ENCODE measurements at places on chromosomes 6 and 20.

DNA sequence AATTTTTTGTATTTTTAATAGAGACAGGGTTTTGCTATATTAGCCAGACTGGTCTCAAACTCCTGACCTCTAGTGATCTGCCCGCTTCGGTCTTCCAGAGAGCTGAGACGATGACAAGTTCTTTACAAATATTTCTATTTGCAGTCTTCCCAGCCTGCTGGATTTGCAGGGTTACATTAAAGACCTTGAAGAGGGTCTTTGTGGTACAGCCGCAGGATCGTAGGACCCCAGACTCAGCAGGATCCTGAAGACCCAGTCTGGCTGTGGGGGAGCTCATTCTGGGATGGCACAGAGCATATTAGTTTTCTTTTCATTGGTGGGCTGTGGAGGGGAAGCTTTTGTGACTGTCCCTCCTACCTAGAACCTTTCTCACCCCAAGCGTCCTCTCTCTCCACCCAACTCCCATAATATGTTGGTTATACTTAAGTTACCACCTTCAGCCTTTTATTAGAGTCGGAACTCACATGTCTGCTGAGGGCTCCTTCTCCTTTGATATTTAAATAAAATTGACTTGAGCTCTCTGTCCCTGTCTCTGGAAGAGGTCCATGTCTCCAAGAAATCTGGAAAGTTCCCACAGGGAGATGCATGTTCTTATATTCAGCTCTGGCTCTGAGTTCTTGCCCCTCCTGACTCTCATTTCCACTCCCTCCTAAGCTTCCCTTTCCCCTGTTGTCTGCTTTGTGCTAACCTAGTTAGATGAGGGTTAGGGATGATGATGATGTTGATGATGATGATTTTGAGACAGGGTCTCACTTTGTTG, 72.0 kb downstream of the TIAM2 start:
- DNase-seq = no peak

DNA sequence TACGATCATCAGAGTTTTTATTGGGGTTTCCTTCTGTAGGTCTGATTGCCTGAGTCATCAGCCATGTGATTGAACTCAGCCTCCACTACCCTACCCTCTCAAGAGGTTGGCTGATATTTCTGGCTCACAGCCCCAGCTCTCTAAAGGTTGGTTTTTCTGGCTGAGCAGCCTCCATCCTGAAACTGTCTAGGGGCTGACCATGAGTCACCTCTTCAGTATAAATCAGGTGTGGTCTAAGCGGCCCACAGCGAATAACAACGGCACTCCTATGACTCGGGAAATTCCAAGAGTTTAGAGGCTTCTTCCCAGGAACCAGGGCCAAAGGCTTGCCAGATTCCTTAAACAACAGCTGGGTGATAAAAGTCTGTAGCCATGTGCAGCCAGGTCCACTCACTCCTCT, 115.5 kb downstream of the SOD2 start:
- DNase-seq = no peak

- no peak for DNase-seq
Observed at GRCh38 chr20:16446246-16446645, 127.0 kb downstream of the KIF16B start.

DNA sequence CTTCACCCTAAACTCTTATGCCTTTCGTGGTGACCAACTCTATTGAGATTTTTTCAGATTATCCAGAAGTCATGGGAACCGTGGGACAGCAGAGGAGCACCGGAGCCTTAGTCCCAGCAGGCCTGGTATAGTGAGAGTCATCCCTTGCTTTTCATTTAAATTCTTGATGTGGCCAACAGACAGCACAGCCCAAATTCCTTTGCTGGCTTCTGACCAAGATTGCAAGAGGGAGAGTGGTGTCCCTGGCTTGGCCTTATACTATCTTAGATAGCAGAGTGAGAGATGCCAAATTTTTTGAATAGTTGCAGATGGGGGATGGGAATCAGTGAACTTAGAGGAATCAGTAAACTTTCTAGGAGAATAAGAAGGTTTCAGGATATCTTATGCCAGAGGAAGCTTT, 7.8 kb downstream of the STX11 start:
- no peak for DNase-seq

GRCh38 chr20:59002874-59003399, 4.1 kb downstream of the CTSZ start:
- DNase-seq = no peak

- DNase-seq = no peak
Observed at GRCh38 chr6:142014515-142014914, 118.2 kb upstream of the GJE1 start.

DNA sequence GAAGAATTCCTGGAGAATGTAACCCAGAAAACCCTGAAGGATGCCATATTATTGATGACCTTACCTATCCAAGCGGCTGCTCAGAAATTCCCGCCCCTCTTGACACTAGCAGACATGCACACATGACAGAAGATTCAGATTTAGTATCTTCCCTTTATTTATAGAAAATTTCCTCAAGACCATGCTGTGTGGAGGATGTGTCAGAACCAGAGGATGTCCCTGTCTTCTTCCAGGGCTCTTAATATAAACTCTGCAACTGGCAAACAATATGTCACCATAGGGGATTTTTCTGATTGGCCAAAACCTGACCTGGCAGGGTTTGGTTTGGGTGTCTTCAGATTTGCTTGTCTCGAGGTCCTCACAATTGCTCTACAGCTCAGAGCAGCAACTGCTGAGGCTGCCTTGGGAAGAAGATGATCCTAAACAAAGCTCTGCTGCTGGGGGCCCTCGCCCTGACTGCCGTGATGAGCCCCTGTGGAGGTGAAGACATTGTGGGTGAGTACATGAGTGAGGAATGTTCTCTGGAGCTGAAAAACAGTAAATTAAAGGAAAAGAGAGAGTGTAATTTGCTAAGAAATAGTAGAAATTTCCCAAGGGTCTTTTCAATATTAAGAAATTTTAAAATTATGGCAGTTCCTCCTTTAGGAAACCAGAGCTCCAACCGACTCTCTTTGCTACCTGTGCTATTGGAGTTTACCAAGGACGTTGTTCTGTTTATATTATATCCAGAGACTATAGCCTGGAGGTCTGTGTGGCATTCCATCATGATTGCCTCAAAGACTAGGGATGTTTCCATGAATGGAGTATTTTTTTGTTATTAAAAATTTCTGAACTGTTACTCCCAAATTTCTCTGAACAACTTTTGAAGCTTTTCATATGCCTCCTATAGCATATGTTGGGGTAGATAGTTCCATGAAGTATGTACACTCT, at the start of gene HLA-DQA2:
Gene HLA-DQA2 (plus strand): TSS at position 361 of the 930 bp plus-strand sequence. CDS start 53 bp downstream, at position 414.
- no peak for DNase-seq

DNA sequence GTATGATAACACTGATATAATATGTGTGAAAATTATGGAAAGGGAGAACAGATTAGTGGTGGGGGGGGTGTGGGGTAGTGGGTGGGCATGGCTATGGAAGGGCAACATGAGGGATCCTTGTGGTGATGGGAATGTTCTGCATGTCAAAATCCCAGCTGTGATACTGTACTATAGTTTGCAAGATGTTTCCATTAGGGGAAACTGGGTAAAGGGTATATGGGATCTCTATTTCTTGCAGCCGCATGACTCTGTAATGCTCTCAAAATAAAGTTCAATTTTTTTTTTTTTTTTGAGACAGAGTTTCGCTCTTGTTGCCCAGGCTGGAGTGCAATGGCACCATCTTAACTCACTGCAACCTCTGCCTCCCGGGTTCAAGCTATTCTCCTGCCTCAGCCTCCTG, 14.3 kb downstream of the ZBTB2 start:
- no peak for DNase-seq

- DNase-seq = peak; percentile 20
Observed at GRCh38 chr20:33444797-33445560, 1.4 kb upstream of the SNTA1 start.

DNA sequence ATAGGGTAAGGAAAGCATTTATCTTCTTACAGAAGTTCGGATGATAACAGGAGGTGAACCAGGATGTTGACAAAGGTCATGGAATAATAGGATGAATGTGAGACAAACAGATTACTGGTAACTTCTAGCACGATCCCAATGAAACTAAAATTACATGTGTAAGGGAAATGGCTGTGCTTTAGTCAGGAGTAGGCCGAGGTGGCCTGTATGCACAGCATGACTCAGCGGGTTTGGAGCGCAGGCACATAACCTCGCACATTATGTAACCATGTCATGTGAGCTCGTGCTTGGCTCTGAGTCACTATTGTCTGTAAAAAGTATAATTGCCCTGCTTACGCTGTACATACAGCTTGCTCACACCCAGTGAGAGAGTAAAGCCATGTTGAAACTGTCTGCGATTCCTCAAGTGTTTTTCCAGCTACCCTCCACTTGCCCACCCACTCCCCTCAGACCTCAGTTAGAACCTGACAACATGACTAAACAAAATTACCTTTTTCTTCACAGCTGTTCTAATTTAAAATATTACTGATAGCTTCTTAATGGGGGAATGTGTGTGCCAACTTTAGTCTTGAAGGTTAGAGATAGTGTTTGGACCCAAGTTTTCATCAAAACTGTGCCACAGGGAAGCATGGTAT, 8.2 kb downstream of the CYB5R4 start:
- peak; percentile 10 for DNase-seq

DNA sequence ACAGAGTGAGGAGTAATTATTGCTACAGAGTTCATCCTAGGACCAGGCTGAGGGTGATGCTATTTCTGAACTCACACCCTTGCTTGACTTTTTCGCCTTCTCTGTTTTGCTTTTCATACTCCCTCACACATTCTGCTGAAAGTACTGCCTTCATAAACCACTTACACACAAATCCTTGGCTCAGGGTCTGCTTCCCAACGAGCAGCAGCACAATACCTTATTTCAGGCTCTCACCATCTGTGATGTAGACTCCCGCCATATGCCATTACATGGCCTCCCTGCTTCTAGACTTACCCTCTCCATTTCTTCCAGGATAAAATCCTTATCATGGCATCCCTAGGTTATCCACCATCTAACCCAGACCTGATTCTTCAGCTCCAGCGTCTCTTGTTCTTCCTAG, 321.3 kb upstream of the SPTLC3 start:
- DNase-seq = no peak

- no peak for DNase-seq
Observed at GRCh38 chr6:38436726-38437465, 202.8 kb downstream of the BTBD9 start.

GRCh38 chr6:121297694-121298093, 36.6 kb downstream of the TBC1D32 start:
- DNase-seq = no peak

DNA sequence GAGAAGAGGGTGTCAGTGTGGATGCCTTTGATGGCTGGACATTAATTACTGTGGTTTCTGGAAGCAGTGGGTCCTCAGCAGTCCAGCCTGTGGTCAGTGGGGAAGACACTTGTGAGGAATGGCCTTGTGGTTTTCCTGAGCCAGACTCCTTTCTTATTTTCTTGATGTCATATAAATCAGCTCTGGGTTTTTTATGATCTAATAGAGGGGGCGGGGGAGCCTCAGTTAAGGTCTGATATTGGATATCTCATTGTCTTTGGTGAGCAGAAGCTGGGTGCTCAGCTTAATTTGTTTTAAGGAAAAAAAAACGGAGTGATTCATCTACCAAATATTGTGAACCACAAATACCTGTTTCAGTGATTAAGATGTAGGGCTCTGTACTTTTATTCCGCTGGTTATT, 62.1 kb downstream of the OTOR start:
- no peak for DNase-seq

GRCh38 chr6:16698162-16698533, 63.1 kb downstream of the ATXN1 start:
- DNase-seq = no peak

- no peak for DNase-seq
Observed at GRCh38 chr20:40323361-40323794, 365.7 kb downstream of the MAFB start.

DNA sequence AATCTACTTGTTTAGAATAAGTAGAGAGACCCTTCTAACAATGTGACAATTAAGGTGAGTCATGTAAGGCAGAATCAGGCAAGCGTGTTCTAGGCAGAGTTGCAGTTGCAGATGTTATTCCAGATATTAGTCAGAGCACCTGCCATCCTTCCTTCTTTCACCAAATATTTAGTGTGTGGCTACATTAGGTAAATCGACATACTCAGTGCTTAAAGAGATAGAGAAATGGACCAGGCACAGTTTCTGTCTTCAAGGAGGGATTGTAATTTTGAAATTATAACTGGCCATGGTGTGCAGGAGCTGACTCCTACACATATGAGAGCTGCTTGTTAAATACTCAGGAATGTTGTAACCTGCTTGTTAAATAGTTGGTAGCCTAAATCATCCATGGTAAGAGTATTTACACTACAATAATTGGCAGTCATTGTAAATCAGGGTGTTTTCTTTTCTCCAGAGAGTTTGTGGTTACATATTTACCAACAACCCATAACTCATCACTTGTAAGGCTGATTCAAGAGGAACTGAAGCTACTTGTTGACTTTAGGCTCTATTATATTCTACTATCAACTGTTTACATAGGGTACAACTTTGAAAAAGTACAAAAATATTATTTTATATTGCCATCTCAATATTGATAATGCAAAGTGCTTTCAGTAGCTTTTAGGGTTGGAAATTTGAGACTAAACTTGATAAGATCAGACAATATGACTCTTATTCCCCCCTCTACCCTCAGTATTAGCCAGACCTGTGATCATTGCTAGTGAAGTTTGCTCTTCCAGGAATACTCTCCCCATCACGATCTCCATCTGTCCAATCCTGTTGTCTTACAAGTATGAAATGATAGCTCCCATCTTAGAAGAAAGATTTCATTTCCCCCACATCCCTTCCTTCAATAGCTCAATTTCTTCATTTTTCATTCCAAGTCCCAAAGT, 607.1 kb downstream of the COL12A1 start:
- DNase-seq = no peak

DNA sequence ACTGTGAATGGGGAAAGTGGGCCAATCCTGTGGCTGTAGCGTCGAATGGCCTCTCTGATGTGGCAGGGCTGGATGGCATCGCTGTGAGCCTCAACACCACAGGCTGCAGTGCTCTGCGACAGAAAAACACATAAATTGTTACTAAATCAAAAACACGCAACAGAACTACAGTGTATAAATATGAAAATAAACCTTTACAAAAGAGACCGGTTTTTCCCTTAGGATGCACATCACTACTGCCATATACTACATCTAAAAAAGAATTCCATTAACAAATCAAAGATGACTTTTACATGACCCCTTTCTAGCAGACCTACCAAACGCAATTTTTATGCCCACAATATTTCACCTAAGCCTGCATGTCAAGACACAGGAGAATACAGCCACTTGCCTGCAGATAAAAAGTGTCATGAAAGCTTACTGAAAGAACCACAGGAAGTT, 395.5 kb upstream of the RUNX2 start:
- no peak for DNase-seq

- no peak for DNase-seq
Observed at GRCh38 chr6:23213193-23213592, 643.8 kb downstream of the HDGFL1 start.
